Adrenal gland (tissue), 19 donors: ENCODE measurements at places on chromosomes 4 and X. TPM values are rescaled to one million over a fixed set of nuclear protein-coding genes. Genes with fewer than 3 reads are reported as not detected.

UGT2B17 gene
- 0.08 TPM for polyA plus RNA-seq

ADH6 gene
- polyA plus RNA-seq, result 0.26 TPM

SPANXB1 gene
- polyA plus RNA-seq, result not detected

GYPA gene
- polyA plus RNA-seq, result not detected

TRIML2 gene
- polyA plus RNA-seq, result 0.16 TPM

RPL9 gene
- 1,944 TPM for polyA plus RNA-seq

CT55 gene
- not detected for polyA plus RNA-seq

GAGE12F gene
- not detected for polyA plus RNA-seq

POU3F4 gene
- not detected for polyA plus RNA-seq

STEEP1 gene
- 7.0 TPM for polyA plus RNA-seq

DNA sequence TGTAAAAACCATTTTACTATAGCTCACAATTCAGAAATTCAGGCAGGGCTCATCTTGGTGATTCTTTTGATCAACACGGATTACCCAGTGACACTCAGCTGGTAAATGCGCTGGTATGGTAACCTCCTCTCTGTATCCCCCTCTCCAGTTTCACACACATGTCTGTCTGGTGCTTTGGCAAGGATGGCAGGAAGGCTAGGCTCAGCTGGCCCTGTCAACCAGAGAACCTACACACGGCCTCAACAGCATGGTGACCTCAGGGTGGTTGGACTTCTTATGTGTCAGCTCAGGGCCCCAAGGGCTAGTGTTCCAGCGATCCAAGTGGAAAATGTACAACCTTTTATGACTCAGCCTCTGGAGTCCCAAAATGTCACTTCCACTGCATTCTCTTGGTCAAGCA lies 55.7 kb upstream of the EOLA2 start:
- H3K4me3 ChIP-seq, result no peak overlapping the region
- H3K27me3 ChIP-seq, result no peaks in the 10 kb centered on the region
- H3K4me1 ChIP-seq, result no peaks in the 10 kb centered on the region
- no peak overlapping the region for H3K27ac ChIP-seq

- no peaks in the 10 kb centered on the region for H3K36me3 ChIP-seq
- H3K27ac ChIP-seq, result no peak overlapping the region
- H3K27me3 ChIP-seq, result no peaks in the 10 kb centered on the region
- no peak overlapping the region for H3K4me3 ChIP-seq
- no peak for DNase-seq
- H3K4me1 ChIP-seq, result peaks cover 10% of the 10 kb centered on the region
Measured at GRCh38 chrX:20144491-20144890, 2.9 kb upstream of the EIF1AX start.

GRCh38 chr4:110033355-110034025 lies 120.8 kb downstream of the EGF start:
- no peak overlapping the region for H3K27ac ChIP-seq
- H3K4me1 ChIP-seq, result no peaks in the 10 kb centered on the region
- no peak overlapping the region for H3K4me3 ChIP-seq
- H3K36me3 ChIP-seq, result no peaks in the 10 kb centered on the region

DNA sequence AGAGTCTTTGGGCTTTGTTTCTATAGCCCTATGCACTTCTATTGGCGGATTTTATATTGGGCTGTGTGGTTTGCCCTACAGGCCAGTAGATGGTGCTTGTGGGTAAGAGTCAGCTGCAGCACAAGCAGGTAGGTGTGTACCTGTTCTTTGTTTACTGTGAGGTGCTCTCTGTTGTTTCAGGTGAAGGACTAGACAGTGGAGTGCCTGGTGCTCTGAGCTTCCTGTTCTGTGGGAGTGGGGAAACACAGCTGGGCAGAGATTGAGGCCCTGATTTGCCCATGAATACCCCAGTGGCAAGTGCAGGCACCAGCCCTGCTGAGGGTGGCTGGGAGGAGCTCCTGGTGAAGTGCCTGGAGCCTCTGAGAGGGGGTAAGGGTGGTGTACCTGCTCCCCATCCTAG lies 26.3 kb upstream of the UCP1 start:
- H3K27me3 ChIP-seq, result no peaks in the 10 kb centered on the region
- H3K4me3 ChIP-seq, result no peak overlapping the region
- DNase-seq, result no peak
- no peak overlapping the region for H3K27ac ChIP-seq
- H3K36me3 ChIP-seq, result no peaks in the 10 kb centered on the region

GRCh38 chr4:171674781-171675180 lies 138.4 kb upstream of the GALNTL6 start:
- H3K4me1 ChIP-seq, result no peaks in the 10 kb centered on the region
- H3K27ac ChIP-seq, result no peak overlapping the region
- no peaks in the 10 kb centered on the region for H3K27me3 ChIP-seq
- DNase-seq, result no peak
- H3K4me3 ChIP-seq, result no peak overlapping the region

- no peak for DNase-seq
- H3K27me3 ChIP-seq, result no peaks in the 10 kb centered on the region
- H3K4me3 ChIP-seq, result no peak overlapping the region
- no peak overlapping the region for H3K27ac ChIP-seq
Measured at GRCh38 chr4:9970399-9971011, 50.8 kb downstream of the SLC2A9 start.

DNA sequence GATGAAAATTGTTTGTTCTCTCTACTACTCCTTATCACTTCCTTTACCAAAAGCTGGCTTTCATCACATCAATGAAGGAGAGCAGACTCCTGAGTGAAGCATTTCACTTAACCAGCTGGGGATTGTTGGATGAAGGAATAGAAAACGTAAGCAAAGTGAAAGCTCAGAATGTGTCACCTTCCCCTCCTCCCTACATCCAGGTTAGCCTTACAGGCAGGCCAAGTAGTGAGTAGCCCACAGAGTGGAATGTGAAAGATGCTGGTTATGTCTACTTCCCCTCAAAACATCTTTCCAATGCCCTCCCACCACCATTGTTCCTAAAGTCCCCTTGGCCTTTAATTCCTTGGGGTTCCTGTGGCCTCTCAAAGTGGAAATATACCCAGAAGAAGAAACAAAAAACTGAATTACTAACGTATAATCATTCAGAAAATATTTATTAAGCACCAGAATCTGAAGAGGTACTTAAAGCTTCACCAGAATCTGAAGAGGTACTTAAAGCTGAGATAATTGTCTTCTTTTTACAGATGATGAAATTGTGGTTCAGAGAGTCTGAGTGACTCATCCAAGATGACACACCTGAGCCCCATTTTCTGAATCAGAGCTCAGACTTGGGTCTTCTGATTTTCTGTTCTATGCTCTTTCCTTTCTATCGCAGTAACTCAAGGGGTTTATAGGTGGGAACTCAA lies 6.5 kb downstream of the P2RY4 start:
- H3K4me1 ChIP-seq, result no peaks in the 10 kb centered on the region
- H3K36me3 ChIP-seq, result no peaks in the 10 kb centered on the region
- no peak overlapping the region for H3K4me3 ChIP-seq
- DNase-seq, result no peak

- H3K4me3 ChIP-seq, result no peak overlapping the region
- no peaks in the 10 kb centered on the region for H3K36me3 ChIP-seq
- DNase-seq, result no peak
- H3K27me3 ChIP-seq, result no peaks in the 10 kb centered on the region
Measured at GRCh38 chr4:13322681-13323101, 161.4 kb downstream of the RAB28 start.

DNA sequence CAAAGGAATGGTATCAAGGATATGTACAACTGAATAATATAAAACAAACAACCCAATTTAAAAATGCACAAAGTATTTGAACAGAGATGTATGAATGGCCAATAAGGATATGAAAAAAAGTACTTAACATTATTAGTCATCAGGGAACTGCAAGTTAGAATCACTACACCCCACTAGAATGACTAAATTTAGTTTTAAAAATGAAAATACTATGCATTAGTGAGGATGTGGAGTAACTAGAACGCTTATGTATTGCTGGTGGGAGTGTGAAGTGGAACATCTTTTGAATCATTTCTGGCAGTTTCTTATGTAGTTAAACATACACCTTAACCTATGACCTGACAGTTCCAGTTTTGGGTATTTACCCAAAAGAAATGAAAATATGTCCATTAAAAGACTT lies 13.0 kb upstream of the SLC16A2 start:
- no peaks in the 10 kb centered on the region for H3K36me3 ChIP-seq
- no peaks in the 10 kb centered on the region for H3K27me3 ChIP-seq
- no peak overlapping the region for H3K4me3 ChIP-seq
- no peaks in the 10 kb centered on the region for H3K4me1 ChIP-seq

DNA sequence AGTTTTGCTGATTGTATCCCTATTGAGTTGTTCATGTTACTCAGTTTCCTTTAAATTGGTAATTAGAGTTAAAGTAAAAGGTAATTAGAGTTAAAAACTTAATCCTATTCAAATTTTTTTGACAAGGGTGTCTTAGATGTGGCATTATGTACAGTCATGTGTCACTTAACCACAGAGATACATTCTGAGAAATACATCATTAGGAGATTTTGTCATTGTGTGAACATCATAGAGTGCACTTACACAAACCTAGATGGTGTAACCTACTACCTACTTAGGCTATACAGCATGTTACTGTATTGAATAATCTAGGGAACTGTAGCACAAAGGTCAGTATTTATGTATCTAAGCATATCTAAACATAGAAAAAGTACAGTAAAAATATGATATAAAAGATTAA lies 39.2 kb downstream of the BEX3 start:
- no peak overlapping the region for H3K27ac ChIP-seq
- H3K4me1 ChIP-seq, result no peaks in the 10 kb centered on the region
- H3K27me3 ChIP-seq, result peaks cover 4% of the 10 kb centered on the region

DNA sequence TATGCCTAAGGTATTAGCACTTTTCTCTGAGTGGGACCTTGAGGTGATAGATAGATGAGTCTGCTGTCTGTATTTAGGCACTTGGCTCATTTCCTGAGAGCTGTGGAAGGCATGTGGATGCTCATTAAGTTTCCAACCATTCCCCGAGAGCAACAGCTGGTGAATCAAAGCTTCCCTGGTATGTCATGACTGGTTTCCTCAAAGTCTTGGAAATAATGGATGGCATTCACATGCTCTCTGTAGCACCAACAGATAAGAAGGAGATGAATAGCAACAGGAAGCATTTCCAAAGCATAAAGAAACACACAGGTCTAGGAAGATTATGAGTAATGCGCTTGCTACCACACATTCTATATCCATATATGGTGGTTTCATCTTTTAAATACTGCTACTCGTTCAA lies 118.3 kb upstream of the ETNPPL start:
- H3K27me3 ChIP-seq, result no peaks in the 10 kb centered on the region
- H3K36me3 ChIP-seq, result no peaks in the 10 kb centered on the region
- no peak overlapping the region for H3K27ac ChIP-seq
- H3K4me3 ChIP-seq, result no peak overlapping the region
- no peak for DNase-seq
- H3K4me1 ChIP-seq, result no peaks in the 10 kb centered on the region

- H3K36me3 ChIP-seq, result no peaks in the 10 kb centered on the region
- H3K27me3 ChIP-seq, result no peaks in the 10 kb centered on the region
- H3K4me3 ChIP-seq, result no peak overlapping the region
- H3K27ac ChIP-seq, result no peak overlapping the region
- DNase-seq, result peak; percentile 71
- no peaks in the 10 kb centered on the region for H3K4me1 ChIP-seq
Measured at GRCh38 chr4:37767546-37767945, 58.9 kb upstream of the PGM2 start.

GRCh38 chrX:154368630-154369448 lies 5.6 kb downstream of the FLNA start:
- DNase-seq, result peak; percentile 90
- H3K27me3 ChIP-seq, result no peaks in the 10 kb centered on the region
- no peak overlapping the region for H3K4me3 ChIP-seq
- no peaks in the 10 kb centered on the region for H3K36me3 ChIP-seq
- H3K4me1 ChIP-seq, result peaks cover 6% of the 10 kb centered on the region

DNA sequence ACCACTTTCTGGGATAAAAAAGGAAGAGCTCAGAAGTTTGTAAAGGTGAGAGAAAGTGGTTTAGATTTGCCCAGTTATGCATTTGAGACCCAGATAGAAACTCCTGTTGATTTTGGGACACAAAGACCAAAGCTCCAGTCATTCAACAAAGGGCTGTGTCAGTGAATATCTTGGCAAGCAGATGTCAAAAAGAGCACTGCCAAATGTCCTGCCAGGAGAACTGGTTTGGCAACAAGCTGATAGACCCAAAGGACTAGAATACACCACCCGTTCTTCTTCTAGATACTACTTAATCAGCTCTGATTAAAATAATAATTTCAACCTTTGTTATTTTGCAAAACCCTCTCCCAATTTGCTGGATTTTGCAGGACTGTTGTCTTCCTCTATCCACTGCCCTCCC lies 121.4 kb downstream of the NHS start:
- no peaks in the 10 kb centered on the region for H3K27me3 ChIP-seq
- no peaks in the 10 kb centered on the region for H3K4me1 ChIP-seq
- no peak overlapping the region for H3K4me3 ChIP-seq

DNA sequence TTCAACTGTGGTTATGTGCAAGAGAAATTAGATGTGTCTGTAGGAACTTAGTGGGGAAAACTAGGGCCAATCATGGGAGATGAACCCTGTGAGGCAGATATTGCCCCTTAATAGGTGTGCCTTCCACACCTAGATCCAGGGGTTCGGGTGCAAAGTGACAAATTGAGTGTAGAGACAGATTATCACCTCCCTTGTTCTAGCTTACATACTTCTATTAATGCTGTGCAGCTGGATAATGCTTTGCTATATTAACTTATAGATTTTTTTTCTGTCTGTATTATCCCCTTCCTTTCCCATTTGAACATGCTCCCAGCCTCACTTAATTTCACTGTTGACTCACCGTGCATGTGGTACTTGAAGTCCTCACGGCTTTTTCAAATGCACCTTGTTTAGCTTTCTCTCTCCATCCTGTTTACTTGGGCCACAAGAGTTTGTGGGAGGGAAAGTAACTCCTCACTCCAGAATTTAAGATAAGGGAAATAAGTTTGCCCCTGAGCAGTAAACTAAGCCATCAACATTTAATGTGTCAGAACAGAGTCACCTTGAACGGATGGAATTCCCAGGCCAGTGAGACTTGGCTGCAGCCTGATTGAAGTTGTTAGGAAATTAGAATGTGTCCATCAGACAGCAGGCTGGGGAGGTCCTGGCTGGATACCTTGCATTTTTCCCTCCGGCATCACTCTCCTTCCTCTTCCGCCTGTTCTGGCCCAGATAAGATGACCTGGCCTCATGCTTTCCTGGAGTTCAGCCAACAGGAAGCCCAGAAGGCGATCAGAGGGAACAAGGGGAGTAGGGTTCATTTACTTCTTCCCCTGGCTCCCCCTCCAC lies 478.4 kb downstream of the BCOR start:
- H3K27ac ChIP-seq, result no peak overlapping the region
- H3K4me3 ChIP-seq, result no peak overlapping the region
- no peaks in the 10 kb centered on the region for H3K4me1 ChIP-seq
- H3K36me3 ChIP-seq, result no peaks in the 10 kb centered on the region
- DNase-seq, result no peak

DNA sequence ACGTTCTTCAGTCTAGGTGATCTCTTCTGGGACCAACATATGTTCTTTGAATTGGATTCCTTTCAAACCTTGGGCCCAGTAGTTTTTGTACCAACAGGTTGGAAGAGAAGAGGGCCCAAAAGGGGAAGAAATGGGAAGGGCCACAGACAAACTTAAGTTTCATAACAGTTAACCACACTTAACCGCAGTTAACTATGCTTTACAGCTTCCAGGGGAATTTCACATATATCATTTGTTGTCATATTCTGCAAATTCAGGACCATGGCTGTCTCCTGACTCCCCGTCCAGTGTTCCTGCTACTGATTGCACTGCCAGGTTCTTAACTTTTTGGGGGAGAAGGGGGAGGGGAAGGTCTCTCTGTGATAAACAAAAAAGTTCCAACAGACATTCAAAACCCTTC lies 34.6 kb downstream of the RTL5 start:
- no peaks in the 10 kb centered on the region for H3K36me3 ChIP-seq
- H3K27me3 ChIP-seq, result peaks cover 15% of the 10 kb centered on the region
- DNase-seq, result no peak
- no peak overlapping the region for H3K27ac ChIP-seq
- H3K4me3 ChIP-seq, result no peak overlapping the region
- H3K4me1 ChIP-seq, result no peaks in the 10 kb centered on the region
